ENCODE measurements at places on chromosomes 5 and 9. TPM values are rescaled to one million over a fixed set of nuclear protein-coding genes. Genes with fewer than 3 reads are reported as not detected.
A peak's percentile ranks its signal among the peaks of the same experiment; 100 is the strongest.

DNA sequence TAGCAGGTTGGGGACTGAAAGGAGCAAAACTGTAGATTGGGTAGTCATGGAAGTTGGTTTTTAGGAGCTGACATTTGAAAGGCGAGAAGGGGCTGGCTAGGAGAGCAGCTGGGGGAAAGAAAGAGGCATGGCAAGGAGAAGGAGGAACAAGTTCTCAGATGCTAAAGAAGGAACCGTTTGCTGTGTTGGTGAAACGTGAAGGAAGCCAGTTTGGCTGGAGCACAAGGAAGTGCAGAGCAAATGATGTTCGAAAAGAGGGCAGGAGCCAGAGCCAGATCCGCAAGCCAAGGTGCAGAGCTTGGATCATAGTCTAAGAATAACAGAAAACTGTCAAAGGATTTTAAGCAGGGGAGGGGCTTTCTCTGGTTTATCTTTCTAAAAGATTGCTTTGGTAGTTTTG is 276.6 kb downstream of the ASTN2 start:
- no peak overlapping the region for H3K4me3 ChIP-seq
- no peak for DNase-seq
- H3K27me3 ChIP-seq, result no peaks in the 10 kb centered on the region
- H3K36me3 ChIP-seq, result no peaks in the 10 kb centered on the region
- H3K4me1 ChIP-seq, result no peaks in the 10 kb centered on the region
- H3K27ac ChIP-seq, result no peak overlapping the region

GRCh38 chr5:38576961-38577684 is 20.7 kb upstream of the LIFR start:
- H3K4me1 ChIP-seq, result no peaks in the 10 kb centered on the region
- H3K27me3 ChIP-seq, result peaks cover 20% of the 10 kb centered on the region
- no peak for DNase-seq
- no peak overlapping the region for H3K4me3 ChIP-seq

- peaks cover 40% of the 10 kb centered on the region for H3K36me3 ChIP-seq
- DNase-seq, result peak; percentile 0
- peaks cover 39% of the 10 kb centered on the region for H3K4me1 ChIP-seq
- no peaks in the 10 kb centered on the region for H3K27me3 ChIP-seq
- H3K4me3 ChIP-seq, result no peak overlapping the region
Observed at GRCh38 chr9:93122721-93123221, 11.3 kb downstream of the NINJ1 start.

DNA sequence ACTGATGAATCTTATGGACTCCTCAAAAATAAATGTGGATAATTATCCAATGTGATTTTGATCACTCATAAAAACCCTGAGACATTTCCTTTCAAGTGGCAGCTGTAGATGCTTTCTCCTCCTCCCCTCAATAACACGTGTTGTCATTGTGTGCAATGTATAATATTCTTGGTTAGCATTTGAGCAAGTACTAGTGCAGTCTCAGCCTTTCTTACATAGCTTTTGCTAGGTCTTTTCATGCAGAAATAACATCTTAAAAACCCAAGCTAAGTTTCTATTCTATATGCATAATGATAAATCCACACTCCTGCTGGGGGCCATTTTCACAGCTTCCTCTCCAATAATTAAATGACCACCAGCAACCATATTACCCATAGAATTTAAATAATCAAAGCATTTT is 1835.2 kb upstream of the NUDT12 start:
- H3K4me1 ChIP-seq, result no peaks in the 10 kb centered on the region
- no peaks in the 10 kb centered on the region for H3K27me3 ChIP-seq
- DNase-seq, result no peak

F12 gene
- 7.9 TPM for total RNA-seq

TPM2 gene
- 4.8 TPM for total RNA-seq

Data from activated CD8-positive, alpha-beta T cell treated with anti-CD3 and anti-CD28 coated beads for 36 hours (primary cell).